Cerebellum (tissue), 4 donors: ENCODE measurements at places on chromosomes 4 and X.

DNA sequence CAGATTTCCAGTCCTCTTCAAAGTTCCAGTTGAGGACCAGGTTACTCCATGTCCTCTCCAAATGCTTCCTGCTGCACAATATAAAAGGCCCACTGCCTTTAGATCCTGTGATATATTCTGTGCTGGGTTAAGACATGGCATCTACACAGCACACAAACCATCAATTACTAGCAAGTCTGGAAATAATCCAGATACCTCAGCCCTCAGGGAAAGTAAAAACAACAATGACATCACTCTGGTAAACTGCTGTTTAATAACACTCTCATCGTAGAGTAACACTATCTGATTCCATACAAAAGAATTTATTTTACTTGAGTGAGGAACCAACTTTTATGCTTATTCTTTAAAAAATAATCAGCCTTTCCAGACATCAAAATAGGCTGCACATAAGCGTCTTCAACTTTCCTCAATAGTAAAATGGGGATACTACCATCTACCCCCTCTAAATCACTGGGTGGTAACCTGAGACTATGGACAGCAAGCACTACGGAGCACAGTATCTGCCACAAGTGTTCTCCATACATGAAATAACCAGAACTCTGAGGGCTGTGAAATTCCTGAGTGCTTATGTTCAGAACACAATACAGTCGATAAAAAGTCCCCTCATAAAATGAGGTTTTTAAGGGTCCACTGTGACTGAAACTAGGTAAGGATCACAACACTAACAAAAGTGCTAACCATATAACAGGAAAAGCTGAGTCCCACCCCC, 53.4 kb downstream of the ABCG2 start:
- no peak for DNase-seq

DNA sequence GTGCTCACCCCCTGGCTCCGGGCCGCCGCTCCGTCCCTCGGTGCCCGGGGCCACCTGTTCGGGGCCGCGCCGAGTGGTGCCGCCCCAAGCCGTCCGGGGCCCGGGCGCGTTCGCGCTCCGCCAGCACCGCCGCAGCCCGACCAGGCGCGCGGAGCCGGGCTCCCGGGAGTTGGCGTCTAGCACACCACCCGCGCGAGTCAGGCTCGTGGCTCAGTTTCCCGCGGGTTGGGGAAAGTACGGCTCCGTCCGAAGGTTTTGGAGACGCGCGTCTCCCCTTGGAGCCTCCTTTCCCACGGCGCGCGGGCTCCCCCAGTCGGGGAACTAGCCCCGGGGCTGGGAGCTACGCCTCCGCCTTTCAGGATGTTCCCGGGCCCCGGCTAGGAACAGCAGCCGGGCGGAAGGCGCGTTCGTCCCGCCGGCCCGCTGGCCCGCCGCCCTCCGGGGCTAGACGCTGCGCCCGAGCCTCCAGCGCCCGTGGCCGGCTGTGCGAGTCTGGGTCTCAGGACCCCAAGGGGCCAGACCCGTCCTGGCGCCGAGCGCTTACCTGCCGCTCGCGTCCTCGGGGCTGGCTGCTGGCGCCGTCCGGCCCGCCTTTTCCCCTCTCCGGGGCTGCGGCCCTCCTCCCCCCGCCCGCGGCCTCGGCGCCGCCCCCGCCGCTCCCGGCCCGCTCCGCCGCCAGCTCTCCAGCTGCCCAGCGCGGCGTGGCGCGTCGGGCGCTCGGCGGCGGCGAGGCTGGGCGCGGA, at the start of gene ADGRG2:
Gene ADGRG2 (minus strand): TSS at position 571 of the 743 bp plus-strand sequence. CDS start 53,634 bp downstream, outside the sequence.
- DNase-seq, result peak; percentile 2

DNA sequence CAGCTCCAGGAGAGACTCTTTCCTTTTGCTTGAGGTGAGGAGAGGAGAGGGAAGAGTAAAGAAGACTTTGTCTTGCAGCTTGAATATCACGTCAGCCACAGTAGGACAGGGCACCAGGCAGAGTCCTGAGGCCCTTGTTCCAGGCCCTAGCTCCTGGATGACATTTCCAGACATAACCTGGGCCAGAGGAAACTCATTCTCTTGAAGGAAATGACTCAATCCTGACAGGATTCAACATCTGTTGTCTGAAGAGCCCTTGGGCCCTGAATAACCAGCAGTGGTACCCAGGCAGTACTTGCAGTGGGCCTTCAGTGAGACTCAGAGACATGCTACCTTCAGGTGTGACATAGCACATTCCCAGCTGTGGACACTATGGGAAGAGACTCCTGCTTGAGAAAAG, 62.8 kb downstream of the FGF16 start:
- no peak for DNase-seq

DNA sequence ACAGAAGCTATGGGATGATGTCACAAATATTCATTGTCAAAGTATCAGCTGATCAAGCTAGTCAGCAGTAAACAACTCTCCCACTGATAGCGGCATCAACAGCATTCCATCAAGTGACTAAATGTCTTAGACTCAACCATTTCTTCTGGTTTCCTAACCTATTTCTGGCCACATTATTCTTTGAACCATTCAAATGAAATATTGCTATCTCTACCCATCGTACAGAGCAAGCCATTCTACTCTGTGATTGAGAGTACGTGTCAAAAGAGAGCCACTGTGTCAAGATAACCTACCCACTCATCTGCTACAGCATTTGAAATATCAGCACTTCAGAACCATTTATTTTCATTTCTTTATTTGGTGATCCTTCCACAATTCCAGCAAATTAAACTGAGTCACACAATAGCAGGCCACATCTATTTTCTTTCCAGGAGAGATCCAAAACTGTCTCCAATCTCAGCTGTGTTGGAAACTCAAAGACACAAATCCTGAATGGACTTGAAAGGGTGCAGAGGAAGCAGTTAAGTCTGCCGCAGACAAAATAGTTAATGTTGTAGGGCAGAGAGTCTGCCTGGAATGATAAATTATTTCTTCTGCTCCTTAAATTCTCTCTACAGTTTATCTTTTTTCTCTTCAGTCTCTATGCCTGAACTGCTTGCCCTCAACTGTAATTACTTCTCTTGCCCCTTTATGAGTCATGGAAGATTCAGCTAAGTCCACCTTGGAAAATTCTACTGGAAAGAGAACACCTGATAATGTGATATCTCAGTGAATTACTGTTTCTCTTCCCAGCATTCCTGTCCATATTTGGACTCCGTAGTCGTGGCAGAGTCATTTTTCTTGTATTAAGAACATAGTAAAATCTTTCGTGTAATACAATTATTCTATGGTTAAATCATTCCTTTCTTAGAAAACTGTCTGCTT, 364.8 kb downstream of the PDGFC start:
- no peak for DNase-seq

DNA sequence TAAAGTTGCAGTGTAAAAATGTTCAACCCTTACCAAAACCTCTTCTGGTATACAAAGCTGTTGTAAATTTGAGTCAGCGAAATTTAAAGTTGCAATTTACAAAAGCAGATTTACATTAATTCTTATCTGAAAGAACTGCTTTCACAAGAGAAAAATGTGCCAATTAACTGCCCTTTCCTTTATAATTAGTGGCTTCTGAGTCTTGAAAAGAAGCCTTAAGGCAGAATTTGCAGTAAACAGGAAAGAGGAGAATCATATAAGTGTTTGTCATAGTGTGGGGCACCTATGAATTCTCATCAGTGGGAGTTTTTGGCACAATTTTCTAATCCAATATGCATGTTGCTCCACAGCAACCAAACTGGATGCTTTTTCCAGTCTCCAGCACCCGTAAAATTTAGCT, 125.3 kb upstream of the GABRG1 start:
- DNase-seq, result no peak

- DNase-seq, result no peak
Observed at GRCh38 chr4:75644095-75644494, 13.8 kb upstream of the CDKL2 start.
